A673 (cell line): ENCODE measurements at places on chromosomes 16 and 17. TPM values are rescaled to one million over a fixed set of nuclear protein-coding genes. Genes with fewer than 3 reads are reported as not detected.

DNA sequence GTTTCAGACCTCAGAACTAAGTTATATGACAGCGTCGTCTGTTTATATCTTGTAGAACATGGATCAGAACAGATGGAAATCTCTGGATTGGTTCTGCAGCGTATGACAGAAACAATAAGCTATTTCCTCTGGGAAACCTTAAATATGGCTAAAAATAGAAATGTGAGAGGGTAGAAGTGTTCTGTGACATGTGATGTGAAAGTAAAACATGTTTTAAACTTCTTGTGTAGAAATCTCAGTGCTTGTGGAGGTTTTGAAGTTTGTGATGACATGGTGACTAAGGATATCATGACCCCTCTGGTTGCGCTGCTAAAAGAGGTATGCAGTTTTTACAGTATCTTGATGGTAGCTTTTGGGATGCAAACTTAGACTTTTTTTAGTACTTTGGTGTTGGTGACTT lies 2.8 kb downstream of the HEATR3 start:
- DNase-seq = no peak

KCTD19 gene
- total RNA-seq = 0.32 TPM in 1 of 2 replicates, not detected in the other

GRCh38 chr16:15915555-15916081 lies 27.2 kb upstream of the CEP20 start:
- no peak for DNase-seq

DNA sequence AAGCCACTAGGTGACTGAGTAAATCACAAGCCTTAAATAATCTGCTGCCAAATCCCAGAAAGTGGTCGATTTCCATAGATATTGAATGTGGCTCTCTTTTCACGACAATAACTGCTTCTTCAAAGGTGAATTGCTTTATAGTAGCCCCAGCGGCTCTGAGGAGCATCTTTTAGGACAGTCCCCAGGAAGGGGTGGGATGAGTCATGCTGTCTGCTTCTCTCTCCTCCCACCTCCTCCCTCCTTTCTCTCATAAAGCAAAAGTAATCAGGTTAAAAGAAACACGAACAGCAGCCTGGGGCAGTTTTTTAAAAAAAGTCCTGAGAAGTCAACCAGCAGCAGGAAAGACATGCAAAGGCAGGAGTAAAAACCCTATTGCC lies 1.8 kb downstream of the KIAA0513 start:
- peak; percentile 46 for DNase-seq

DNA sequence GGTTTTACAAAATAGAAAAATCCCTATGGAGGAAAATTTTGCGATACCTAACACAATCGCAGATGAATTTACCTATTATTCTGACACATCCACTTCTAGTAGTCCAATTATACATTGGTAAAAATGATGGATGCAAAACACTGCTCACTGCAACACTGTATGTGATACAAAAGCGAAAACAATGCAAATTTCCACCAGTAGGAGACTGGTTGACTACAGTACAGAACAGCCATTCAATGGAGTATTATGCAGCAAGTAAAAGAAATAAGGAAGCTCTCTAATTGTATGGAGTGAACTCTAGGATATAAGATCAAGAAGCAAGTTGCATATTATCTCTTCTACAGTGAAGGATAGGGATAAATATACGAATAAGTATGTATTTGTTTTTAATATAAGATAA lies 48.5 kb downstream of the SETD6 start:
- DNase-seq = no peak

TBC1D3C gene
- not detected in 2 replicates for total RNA-seq

DNA sequence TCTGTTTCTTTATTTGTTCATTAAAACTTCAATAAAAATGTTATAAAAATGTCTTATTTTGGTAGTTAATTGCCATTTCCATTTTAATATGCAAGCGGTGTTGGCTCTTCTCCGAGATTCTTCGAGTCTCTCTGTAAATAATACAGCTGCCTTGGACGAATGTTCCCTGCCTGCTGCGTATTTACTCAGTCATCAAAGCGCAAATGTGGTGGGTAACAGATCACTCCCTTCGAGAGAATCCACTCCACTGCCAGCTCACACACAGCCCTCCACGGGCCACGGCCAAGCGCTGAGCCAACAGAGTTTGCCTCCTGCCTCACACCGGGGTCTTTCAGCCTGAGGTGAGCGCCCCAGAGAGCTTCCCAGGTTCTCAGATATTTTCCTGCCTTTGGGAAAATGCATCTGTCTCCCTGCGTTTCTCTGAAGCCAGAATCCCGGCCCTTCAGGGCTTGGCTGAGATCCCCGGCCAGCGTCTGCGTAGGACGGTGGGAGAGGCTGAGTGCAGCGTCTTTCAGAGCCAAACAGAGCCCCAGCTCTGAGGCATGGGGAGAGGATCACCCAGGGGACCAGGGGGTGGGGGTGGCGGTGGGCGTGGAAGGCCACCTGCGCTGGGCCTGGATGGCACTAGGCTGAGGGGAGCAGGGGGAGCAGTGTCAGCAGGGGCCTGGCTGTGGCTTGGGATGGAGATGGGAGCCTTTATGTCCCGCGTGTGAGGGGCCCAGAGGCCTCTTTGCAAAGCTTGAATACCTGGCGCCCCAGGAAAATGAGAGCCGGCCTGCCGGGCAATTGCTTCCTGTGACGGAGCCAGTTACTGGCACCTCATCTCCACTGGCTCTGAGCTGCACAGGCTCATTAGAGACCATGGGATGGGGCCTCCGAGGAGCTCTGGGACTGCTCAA lies 248.7 kb downstream of the RBFOX3 start:
- no peak for DNase-seq

SLC38A8 gene
- total RNA-seq = not detected in 2 replicates

DNA sequence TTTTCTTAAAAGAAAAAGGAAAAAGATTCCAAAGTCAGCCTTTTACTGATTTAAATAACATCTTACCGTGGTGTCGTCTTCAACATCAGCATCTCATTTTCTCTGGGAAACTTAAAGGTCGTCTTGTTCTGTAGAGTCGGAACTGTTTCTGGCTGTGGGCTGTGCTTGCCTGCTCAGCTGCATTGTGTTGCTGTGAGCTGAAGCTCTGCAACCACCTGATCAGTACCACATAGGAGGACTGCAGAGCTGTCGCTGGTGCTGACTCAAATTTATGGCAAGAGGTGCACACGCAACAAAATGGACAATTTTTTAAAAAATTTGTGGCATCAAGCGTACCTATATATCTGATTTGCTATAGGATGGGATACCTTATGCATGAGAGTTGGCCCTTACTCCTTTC lies at the start of gene OMG:
OMG (minus strand) TSS at position 150 of the 400 bp plus-strand sequence. CDS start 908 bp downstream, outside the sequence.
- no peak for DNase-seq

EFTUD2 gene
- 133 and 144 TPM in 2 replicates for total RNA-seq

DNA sequence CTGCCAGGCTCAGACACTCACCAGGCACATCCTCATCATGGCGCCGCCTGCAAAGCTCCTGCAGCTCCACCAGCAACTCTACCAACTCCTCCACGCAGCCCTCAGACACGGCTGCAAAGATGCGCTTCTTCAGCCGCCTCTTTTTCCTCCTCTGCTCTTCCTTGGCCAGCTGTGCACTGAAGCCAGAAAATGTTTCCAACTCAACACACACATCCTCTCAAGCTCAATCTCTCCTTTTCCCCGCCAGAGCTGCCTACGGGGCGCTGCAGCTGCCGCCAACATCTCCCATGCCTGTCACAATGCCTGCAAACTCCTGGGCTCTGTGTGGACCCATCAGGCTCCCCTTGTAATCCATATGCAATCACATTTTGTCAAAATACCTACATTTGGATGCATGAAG lies 14.2 kb downstream of the TRPV3 start:
- DNase-seq = no peak

TSNAXIP1 gene
- total RNA-seq = 1.0 and 1.6 TPM in 2 replicates

DNA sequence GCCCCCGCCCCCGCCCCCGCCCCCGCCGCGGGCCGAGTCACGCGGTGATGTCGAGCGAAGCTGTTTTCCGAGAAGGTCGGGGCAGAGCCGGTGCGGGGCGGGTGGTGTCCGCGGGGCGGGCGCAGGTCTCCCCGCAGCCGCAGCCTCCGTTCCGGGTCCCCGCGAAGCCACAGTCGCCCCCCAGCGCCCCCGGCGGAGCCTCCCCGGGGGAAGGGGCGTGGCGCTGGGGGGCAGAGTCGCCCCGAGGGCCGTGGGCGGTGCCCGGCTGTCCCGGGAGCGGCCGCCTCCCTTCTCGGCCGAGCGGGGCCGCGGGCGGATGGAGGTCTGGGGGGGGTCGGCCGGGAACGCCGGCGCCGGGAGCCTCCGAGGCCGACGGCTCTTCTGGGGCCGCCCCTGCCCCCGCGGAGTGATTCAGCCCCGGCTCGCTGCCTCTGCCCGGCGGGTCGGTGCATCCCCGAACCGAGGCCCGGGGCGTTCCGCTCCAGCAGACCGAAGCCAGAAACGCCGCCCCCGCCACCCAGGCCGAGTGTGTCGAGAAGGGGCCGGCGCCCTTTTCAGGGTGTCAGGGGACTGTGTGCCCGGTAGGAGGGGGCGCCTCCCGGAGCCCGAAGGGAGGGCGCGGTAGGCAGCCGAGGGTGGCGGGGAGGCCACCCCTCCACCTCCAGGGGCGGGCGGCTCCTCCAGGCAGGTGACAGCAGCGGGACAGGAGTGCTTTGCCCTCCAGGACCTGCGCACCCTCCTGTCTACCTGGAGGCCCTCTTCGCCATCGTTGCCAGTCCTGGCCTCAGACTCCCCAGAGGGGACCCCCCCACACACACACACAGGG lies 1.7 kb downstream of the METRNL start:
- no peak for DNase-seq

LITAFD gene
- total RNA-seq = not detected in 2 replicates

- DNase-seq = peak; percentile 65
Observed at GRCh38 chr16:81210807-81211206, 27.7 kb upstream of the BCO1 start.

HOXB2 gene
- total RNA-seq = 34.5 and 37.8 TPM in 2 replicates

DNA sequence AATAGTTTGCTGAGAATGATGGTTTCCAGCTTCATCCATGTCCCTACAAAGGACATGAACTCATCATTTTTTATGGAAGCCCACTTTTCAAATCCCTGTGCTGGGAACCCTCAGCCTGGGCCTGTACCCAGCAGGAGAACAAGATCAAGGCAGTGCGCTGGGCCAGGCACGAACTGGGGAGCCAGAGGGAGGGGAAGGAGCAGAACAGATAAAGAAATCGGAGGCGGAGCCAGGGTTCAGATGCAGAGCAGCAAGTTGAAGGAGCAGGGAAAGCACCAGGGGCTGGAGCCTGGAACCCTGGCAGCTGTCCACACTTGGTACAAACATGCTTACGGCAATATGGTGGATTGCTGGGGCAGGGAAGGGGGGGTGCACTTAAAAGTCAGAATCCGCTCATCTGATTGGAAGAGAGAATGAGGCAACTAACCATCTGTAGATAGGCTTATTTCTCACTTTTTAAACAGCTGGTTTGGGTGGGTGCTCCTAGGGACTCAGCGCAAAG lies 107.5 kb downstream of the NOG start:
- no peak for DNase-seq

GRCh38 chr17:4146641-4147040 lies 3.6 kb downstream of the CYB5D2 start:
- DNase-seq = no peak

GRCh38 chr17:34713687-34714086 lies 134.3 kb downstream of the TMEM132E start:
- no peak for DNase-seq

ABCA8 gene
- total RNA-seq = 0.90 TPM in 2 replicates

DNA sequence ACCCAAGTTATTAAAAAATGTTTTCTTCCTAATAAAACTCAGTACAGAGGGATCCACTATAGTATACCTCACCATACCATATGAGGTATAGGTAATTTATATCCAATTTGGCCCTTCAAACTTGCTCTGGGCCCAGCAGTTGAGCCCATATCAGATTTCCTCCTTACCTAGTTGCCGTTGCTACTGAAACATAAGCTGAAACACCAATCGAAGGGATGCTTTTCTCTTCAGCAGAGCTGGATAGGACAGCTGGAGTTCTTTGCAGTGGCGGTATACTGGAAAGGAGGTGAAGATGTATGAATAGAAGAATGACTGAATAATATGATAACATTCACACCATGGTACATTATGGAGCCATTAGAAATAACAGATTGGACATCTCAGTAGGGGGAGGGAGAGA lies 42.7 kb downstream of the TNRC6C start:
- DNase-seq = no peak

GRCh38 chr17:39651923-39652586 lies 13.1 kb upstream of the TCAP start:
- no peak for DNase-seq

ULK2 gene
- total RNA-seq = 12.9 and 15.6 TPM in 2 replicates

GRCh38 chr16:75074920-75075687 lies 41.5 kb downstream of the LDHD start:
- no peak for DNase-seq

DNA sequence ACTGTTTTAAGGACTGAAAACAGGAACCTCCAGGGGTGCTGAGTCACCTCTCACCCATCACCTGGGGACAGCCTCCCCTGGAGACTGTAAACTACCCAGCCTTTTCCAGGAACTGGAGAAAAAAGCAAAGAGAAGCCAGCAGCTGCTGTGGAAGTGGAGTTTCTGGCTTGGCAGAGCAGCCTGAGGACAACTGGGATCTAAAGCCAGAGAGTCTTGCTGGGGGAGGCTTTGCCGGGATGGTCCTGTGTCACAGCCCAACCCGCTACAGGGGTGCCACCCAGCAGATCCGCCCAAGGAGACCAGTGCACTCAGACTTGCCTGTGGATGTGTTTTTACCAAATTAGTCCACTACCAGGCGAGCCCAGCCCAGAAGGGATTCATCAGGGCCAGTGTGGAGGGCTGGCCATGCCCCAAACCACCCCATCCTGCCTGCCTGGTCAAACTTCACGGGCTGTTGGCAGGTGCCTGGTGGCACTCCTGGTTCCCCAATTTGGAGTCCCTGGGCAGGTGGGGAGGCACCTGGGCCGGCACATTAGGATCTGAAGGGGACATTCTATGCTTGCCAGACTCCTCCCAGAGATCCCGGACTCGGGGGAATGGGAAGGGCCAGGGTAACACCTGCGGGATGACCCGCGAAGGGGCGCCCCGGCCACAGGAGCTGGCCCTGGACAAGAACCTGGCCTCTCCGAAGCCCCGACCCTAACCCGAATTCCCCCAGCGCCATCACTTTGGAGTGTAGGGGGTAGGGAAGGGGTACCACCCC lies 771 bp downstream of the MSRB1 start:
- no peak for DNase-seq

DNA sequence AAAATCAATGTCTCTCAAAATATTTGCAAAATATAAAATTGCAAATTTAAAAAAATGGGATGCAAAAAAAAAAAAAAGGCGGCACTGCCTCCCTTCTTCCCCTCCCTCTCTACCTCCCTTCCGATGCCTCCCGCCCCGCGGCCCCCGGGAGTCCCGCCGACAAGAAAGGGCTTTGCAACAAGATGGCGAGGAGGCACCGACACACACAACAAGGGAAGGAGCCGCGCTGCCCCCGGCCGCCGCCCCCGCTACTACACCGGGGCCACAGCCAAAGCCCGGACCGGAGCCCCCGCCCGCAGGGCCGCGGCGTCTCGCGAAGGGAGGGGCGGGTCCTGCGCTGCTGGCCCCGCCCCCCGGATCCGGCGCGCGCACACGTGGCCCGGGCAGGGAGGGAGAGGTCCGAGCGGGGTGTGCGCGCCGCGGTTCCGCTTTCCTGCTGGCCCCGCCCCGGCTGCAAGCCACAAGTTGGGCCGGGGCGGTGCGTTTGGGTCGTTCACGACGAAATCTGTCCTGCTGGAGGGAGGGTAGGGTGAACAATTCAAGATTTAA lies at the start of gene MNT:
MNT (minus strand) TSS at position 184 of the 549 bp plus-strand sequence. CDS start 348 bp downstream, outside the sequence.
- DNase-seq = peak; percentile 97

SYT17 gene
- total RNA-seq = 0.24 and 0.61 TPM in 2 replicates

- DNase-seq = no peak
Observed at GRCh38 chr17:29158096-29158487, 22.1 kb downstream of the MYO18A start.

- DNase-seq = no peak
Observed at GRCh38 chr17:33099252-33099651, 107.6 kb downstream of the SPACA3 start.

- DNase-seq = peak; percentile 60
Observed at GRCh38 chr17:47276868-47277267, 23.2 kb downstream of the ITGB3 start.
